ENCODE measurements at places on chromosomes 7 and 10. TPM values are rescaled to one million over a fixed set of nuclear protein-coding genes. Genes with fewer than 3 reads are reported as not detected.

Gene EFCAB10
- 2.3 TPM for total RNA-seq

Gene SPDYE6
- not detected for total RNA-seq

Gene FGFR2
- total RNA-seq, result 47.1 TPM

Gene TAC1
- total RNA-seq, result 0.97 TPM

Gene GPR26
- total RNA-seq, result 0.07 TPM

All from H7 (cell line).